Muscle of back (tissue), 13 donors: ENCODE measurements at places on chromosomes 12 and 14. TPM values are rescaled to one million over a fixed set of nuclear protein-coding genes. Genes with fewer than 3 reads are reported as not detected.

- no peak for DNase-seq
Observed at GRCh38 chr14:47103771-47104170, 452.2 kb upstream of the RPL10L start.

DNA sequence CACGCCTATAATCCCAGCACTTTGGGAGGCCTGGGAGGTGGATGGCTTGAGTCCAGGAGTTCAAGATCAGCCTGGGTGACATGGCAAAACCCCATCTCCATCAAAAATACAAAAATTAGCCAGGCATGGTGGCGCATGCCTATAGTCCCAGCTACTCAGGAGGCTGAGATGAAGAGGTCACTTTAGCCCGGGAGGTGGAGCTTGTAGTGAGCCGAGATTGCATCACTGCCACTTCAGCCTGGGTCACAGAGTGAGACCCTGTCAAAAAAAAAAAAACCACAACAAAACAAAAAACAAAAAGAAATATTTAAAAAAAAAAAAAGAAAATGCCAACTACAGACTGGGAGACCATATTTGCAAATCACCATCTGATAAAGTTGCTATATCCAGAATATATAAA is 17.5 kb downstream of the WDR89 start:
- no peak for DNase-seq

GRCh38 chr12:180445-180844 is 33.5 kb downstream of the SLC6A12 start:
- DNase-seq = no peak

- peak; percentile 4 for DNase-seq
Observed at GRCh38 chr12:24138041-24138440, 188.6 kb upstream of the SOX5 start.

GRCh38 chr14:91369628-91370445 is 47.8 kb downstream of the CCDC88C start:
- no peak for DNase-seq

GRCh38 chr12:88597365-88597764 is 17.1 kb upstream of the KITLG start:
- DNase-seq = no peak

- DNase-seq = no peak
Observed at GRCh38 chr12:26595806-26596205, 237.2 kb downstream of the ITPR2 start.

GRCh38 chr12:63085120-63085519 is 65.9 kb downstream of the AVPR1A start:
- no peak for DNase-seq

DNA sequence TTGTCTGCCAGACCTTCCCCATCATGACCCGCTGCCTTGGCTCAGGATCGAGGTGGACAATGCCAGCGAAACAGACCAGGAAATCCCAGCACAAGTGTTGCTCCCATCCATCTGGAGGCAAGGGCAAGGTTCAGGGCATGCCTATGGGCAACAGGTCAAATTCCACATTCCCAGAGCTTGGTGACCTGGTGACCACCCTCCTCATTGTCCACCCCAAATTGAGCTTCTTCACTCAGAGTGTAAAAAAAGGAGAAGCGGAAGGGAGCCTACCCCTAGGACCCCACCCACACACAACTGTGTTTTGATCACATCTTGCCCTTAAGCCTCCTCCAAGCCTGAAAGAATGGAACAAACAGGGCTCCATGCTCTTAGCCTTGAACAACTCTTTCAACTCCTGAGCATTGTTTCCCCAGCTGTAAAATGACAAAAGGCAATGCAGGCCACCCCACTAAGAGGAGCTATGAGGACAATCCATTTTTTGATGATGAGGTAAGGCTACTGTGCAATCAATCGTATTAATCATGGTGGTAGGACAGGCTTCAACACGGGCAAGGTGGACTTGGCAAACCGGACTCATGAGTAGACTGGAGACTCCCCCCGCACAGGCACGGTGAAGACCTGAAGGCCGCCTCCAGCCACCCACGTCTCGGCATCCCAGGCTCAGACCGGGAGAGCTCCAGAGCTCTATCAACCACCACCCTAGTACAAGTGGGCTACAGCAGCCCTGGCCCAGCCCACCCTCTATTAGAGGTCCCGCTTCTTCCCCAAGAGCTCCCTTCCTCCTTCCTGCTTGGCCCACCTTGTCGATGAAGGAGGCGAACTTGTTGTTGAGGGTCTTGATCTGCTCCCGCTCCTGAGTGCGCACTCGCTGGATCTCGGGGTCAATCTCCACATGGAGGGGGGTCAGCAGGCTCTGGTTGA is 866 bp downstream of the KRT79 start:
- no peak for DNase-seq

DNA sequence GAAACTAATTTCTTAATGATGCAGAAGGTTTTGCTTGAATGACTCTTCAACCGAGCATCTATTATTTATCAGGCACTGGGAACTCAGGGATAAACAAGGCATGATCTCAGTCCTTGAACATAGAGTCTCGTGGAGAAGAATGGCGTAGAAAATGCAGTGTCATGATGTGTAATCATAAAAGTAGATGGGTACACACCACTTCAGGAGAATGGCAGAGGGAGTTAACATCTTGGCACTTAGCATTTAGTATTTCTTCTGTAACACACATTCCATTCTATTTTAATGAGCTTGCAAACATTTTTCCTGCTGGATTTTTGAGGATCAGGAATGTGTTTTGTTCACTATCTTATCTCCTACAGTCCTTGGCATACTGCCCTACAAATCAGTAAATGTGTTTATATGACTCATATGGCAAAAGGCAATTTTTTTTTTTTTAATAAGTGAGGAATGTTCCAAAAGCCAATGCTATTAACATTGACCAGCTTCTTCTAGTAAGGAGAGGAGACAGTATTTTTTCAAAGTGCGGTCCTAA is 3.8 kb downstream of the TXNRD1 start:
- DNase-seq = peak; percentile 93

DNA sequence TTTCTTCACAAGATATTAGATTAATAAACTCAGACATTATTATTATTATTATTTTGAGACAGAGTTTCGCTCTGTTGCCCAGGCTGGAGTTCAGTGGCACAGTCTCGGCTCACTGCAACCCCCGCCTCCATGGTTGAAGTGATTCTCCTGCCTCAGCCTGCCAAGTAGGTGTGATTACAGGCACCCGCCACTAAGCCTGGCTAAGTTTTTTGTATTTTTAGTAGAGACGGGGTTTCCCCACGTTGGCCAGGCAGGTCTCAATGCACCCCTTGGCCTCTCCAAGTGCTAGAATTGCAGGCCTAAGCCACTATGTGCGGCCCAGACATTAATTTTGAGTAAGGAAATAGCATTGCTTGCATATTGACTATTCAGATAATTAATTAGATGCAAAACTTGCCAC is 554.9 kb upstream of the LRFN5 start:
- no peak for DNase-seq

- DNase-seq = peak; percentile 21
Observed at GRCh38 chr12:123519141-123520001, 14.1 kb downstream of the RILPL1 start.

GRCh38 chr14:55333711-55334485 is 62.7 kb downstream of the FBXO34 start:
- DNase-seq = no peak

- peak; percentile 76 for DNase-seq
Observed at GRCh38 chr12:120713861-120714482, 3.7 kb downstream of the UNC119B start.

DNA sequence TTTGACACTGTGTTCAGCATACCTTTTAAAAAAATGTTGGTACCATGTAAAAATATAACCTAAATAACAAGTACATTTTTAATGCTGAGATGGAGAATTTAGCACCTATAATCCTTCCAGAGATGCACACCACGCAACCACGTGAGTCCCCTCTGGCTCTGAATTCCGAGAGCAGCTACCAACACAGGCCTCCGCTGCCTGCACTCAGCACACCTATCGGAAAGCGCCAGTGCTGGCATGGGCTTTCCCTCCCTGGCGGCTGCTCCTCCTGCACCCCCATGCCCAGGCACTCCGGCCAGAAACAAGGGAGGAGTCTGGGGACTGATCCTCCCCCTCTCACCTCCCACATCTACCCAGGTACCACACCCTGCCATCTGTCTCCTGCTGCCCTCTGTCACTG is 47.0 kb downstream of the ITPK1 start:
- no peak for DNase-seq

DNA sequence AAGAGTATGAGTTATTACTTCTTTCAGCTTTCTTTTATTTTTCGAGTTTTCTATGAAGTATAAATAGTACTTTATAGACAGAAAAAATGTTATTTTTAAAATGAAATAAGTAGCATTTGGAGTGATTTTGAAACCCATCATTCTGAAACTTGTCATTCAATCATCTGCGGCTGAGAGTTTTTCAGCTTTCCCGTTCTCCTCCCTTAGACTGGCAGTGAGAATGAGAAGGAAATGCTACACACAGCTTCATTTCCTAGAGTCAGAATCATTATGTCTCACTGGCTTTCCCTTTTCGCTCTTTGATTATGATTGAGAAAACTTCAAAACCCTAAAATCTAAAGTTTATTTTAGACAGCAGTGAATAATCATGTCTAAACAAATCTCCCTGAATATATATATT is 33.7 kb upstream of the GNPNAT1 start:
- no peak for DNase-seq

- no peak for DNase-seq
Observed at GRCh38 chr14:101947577-101947903, 16.8 kb upstream of the DYNC1H1 start.

DNA sequence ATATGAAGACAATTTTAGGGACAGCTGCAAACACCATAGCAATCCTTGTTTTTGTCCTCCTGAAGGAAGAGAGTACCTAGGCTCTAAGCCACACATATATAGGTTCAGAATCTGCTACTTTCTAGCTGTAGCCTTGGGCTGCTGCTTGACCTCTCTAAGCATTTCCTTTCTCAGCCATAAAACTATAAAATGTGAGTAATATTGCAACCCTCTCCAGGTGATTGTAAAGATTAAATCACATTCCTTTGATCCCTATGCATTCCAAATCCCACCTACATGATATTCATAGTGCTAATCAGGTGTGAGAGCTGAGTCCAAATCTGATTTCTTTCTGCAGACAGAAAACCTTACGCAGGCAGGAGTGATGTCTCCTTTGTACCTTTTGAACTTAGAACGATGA is 913.5 kb downstream of the VRK1 start:
- no peak for DNase-seq

GRCh38 chr14:81784084-81784483 is 250.4 kb upstream of the SEL1L start:
- no peak for DNase-seq

- no peak for DNase-seq
Observed at GRCh38 chr12:7989827-7990491, 42.6 kb upstream of the FOXJ2 start.

DNA sequence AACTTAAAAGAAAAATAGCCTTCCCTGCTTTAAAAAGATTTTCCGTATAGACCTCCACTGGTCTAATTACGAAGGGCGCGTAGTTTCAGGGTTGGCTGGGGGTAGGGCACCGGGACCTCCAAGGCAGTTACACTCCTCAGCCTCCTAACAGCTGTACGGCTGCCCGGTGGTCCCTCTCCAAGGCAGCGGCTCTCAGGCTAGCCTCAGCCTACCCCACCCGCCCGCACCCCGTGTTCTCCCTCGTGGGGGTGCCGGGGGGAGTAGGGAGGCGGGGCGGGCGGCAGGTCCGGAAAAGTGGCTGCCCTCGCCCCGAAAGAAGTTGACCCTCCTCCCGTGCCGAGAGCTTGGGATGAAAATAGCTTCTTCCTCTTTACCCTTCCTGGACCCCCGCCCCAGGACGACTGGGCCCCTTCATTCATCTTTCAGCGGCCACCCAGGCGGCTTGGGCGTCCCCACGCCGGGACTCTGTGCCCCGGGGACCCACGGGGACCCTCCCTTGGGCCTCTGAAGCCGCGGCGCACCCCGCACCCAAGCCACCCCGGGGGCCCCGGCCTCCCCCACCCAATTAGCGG is 991 bp upstream of the RCOR1 start:
- no peak for DNase-seq

DNA sequence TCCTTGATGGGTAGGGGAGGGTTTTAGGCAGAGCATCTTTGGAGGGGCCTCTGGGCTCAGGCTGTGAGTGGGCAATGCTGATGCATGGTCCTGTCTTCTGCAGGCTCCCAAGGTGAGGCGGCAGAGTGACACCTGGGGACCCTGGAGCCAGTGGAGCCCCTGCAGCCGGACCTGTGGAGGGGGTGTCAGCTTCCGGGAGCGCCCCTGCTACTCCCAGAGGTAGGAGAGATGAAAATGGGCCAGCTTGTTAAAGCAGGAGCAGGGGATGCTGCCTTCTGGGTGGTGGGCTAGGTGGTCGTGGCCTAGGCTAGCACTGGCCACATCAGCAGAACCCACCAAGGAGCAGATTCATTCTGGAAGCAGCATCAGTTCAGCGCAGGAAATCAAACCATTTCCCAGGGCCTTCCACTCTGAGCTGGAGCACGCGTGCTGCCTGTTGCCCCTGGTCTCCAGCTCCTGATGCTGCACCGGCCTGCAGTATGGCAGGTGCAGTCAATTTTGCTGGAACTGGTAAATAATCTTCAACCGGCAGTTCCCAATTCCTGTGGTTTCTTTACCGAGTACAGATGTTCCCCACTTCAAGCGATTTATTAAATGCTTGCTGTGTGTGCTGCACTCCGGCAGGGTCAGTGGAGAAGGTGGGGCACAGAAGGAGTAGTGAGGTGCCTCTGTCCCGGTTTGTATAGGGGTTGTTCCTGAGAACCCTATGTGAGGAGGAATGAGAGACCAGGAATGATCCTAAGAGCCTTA is 7.4 kb downstream of the PAPLN start:
- no peak for DNase-seq

DNA sequence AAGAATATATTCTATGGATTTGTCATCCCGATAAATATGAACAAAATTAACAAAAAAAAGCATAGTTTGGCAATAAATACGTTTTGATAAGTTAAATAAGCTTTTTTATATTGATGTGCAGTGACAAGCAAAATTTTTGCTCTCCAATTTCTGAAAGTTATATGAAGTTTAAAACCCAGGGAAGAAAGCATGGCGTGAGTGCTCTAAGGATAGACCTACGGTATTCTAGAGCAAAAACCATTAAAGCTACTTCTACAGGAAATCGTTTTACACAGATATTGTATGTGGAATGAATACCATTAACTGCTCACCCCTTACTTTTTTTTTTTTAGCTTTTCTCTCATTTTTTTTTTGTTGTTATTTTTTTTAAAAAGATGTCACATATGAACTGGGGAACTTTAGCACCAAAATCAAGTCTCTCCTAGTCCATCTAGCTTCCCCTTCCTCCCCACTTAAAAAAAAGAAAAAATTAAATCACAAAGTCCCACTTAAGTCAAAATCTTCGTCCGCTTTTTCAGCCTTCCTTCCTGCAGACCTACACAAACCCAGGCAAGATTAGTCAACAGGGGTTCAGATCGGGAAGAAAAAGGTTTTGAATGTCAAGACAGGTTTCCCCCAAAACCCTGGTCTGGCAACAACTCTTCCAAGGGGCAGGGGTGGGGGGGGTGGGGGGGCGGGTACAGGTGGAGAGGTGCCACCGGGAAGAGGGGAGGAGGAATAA is 4.4 kb downstream of the ZFP36L1 start:
- peak; percentile 53 for DNase-seq

The PSMB11 gene
- not detected for polyA plus RNA-seq

The HCAR3 gene
- not detected for polyA plus RNA-seq

The SYNDIG1L gene
- not detected for polyA plus RNA-seq

The LBHD2 gene
- not detected for polyA plus RNA-seq

The STON2 gene
- polyA plus RNA-seq = 15.5 TPM

The ZNF839 gene
- 8.9 TPM for polyA plus RNA-seq

The GUCY2C gene
- polyA plus RNA-seq = 0.29 TPM

The JAG2 gene
- 51.2 TPM for polyA plus RNA-seq

The PLCZ1 gene
- not detected for polyA plus RNA-seq

The REP15 gene
- polyA plus RNA-seq = 1.2 TPM

The CD4 gene
- 7.3 TPM for polyA plus RNA-seq

The TEX22 gene
- 1.4 TPM for polyA plus RNA-seq
